ENCODE measurements at places on chromosomes 7 and 10.

DNA sequence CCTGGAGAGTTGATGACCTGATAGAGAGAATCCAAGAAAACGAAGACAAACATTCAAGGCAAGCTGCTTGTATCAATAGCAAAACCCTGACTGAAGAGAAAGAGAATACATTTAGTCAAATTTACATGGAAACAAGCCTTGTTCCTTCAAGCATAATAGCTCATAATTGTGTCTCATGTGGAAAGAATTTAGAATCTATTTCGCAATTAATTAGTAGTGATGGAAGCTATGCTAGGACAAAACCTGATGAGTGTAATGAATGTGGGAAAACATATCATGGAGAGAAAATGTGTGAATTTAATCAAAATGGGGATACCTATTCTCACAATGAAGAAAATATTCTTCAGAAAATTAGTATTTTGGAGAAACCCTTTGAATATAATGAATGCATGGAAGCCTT is 18.0 kb downstream of the RBAK start:
- no peak for DNase-seq

GRCh38 chr10:96440361-96441292 is 73.1 kb downstream of the TLL2 start:
- DNase-seq = no peak

GRCh38 chr7:101238226-101239182 is 902 bp upstream of the CLDN15 start:
- no peak for DNase-seq

GRCh38 chr10:129758207-129759021 is 205.7 kb downstream of the EBF3 start:
- DNase-seq = no peak

DNA sequence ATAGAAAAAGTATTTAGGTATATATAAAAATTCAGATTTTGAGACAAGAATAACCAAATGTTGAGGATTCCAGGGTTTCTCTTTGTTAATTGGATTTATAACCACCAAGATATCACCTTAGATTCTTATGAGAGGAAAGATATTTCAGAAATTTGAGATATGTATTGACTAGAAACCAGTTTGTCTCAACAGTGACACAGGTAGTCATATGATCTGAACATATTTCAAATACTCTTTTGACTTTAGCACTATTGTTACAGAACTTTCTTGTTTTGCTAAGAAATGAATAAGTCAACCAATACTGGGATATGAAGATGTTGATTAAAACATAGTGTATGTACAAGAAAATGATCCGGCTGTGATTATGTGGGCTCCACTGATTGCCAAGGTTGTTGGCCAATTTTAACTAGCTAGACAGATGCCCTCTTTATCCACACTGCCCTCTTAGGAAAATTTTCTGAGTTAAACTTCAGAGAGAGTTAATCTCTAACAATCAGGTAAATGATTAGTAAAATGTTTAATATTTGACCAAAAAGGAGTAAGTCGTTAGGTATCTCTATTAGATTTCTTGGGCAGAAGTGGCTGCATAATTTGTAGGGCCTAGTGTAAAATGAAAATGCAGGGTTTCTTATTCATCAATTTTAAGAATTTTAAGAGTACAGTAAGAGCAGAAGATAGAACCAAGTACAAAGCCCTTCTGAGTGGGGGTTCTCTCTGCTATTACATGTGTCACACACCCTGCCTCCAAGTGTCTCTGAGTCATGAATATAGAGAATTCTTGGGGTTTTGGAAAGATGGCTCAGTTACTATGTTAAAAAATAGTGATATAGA is 376.0 kb downstream of the TFEC start:
- DNase-seq = no peak

- no peak for DNase-seq
Measured at GRCh38 chr7:29587195-29587808, 23.7 kb downstream of the PRR15 start.

Measured in epithelial cell of prostate (primary cell).